Activated CD4-positive, CD25-positive, alpha-beta regulatory T cell (primary cell): ENCODE measurements at places on chromosomes 6 and 20.

DNA sequence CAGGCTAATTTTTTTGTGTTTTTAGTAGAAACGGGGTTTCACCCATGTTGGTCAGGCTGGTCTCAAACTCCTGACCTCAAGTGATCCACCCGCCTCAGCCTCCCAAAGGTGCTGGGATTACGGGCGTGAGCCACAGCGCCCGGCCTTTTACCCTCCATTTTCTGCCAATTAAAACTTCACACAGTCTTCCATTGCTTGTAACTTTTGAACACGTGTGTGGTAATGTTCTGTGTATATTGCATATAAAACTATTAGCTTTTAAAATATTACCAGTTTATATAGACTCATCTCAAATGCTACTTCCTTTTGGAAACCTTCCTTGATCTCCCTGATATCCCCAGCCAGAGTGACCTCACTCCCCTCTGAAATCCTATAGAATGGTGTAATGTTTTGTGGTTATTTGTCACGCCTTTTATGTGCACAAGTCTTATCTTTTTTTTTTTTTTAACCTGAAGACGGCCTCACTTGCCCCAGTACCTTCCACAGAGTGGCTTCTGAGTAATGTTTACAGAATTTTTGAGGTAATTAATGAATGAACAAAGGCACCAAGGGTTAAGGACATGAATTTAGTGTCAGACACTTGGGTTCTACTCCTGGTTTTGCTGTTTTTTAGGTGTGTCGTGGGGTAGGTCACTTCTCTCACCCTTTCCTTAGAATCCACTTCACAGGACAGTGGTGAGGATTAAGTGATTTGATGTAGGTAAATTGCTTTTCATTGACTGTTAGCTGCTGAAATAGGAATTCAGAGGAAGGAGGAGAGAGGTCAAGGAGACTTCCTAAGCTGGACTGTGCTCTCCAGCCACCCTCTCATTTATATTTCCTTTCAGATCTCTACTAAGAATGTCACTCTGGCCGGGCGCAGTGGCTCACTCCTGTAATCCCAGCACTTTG, 11.2 kb upstream of the MMP24 start:
- DNase-seq: no peak

- no peak for DNase-seq
Measured at GRCh38 chr20:9411833-9412232, 102.6 kb upstream of the LAMP5 start.

DNA sequence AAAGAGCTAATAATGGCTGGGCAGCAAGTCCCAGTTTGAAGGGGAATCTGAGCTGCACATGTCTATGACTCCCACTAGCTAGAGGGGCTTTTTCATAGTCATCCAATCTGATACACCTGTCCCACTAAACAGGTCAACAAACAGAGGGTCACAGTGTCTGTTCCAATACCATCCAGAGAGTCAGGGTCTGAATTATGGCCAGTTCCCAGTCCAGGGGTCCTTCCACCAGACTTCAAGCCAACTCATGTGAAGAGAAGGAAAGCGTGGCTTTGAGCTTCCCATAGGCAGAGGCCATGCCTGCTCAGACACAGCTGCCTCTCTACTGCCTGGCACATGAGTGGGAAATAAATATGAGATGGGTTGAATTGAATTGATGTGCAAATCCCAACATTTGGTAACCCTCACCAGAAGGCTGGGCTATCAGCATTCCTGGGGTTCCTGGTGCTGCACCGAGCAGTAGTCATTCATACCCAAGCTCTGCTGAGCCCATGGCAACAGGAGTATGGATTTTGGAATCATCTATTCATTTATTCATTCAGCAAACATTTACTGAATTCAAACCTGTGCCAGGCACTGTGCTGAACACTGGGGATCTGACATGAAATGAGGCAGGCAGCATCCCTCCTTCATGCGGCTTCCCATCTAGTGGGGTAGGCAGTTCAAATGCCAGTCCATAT, 17.2 kb downstream of the TP53RK start:
- DNase-seq: no peak

- DNase-seq: no peak
Measured at GRCh38 chr6:167960579-167960978, 36.9 kb upstream of the KIF25 start.

GRCh38 chr20:41443691-41444090, 77.1 kb upstream of the EMILIN3 start:
- no peak for DNase-seq

- no peak for DNase-seq
Measured at GRCh38 chr6:10406556-10406955, 8.3 kb downstream of the TFAP2A start.

DNA sequence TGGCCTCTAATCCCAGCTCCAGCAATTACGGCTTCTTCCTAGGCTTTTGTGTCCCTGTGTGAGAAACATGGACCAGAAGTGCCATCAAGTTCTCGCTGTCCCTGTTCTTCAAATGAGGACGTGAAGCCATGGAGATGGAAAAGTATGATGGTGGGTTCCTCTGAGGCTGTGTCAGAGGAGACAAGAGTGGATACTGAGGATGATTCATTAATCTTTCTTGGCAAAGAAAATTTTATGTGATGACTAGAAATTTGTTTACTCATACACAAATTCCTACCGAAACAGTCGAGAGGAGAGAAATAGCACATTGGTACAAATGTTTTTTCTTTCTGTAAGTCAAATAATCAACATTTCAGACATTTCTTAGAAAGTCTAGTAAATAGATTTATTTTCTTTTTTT, 35.0 kb upstream of the PNRC1 start:
- no peak for DNase-seq

GRCh38 chr6:63573076-63573898, 1.0 kb downstream of the LOC128125822 start:
- DNase-seq: peak; percentile 60

DNA sequence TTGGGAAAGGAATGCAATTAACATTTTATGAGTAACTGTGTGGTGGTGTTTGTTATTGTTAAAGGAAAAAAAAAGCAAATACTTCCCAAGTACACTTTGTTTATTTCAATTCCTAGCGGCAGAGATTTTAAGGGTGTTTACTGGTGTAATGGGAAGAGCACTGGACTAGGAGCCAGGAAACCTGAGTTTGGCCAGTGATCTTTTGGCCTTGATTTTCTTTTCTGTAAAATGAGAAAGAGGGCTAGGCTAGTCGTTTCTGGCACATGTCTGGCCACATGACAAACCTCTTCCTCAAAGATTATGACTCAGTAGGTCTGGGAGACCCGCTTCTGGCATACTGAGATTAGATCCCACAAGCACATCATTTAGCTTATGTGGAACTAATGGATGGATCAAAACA, 428.1 kb upstream of the NOX3 start:
- no peak for DNase-seq

- DNase-seq: no peak
Measured at GRCh38 chr6:240151-240550, 52.1 kb upstream of the DUSP22 start.

- DNase-seq: no peak
Measured at GRCh38 chr20:31823360-31824124, 4.4 kb downstream of the MYLK2 start.

- no peak for DNase-seq
Measured at GRCh38 chr6:138662471-138662870, 111.1 kb upstream of the CCDC28A start.

DNA sequence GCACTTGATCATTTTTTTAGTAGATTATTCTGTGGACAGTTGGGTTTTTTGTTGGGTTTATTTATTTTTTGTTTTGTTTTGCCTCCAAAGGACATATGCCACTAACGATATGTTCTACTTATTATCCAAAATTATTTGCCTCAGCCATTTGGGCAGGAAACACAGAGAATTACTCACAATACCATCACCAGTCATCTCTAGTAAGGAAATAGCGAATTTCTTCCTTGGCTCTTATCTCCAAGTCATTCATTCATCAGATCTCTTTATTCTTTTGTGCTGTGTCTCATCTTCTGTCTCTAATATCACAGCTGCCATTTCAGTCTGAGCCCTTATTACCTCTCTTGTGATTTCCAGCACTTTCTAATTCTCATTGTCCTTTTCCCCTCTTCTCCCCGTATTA, 130.4 kb upstream of the SMLR1 start:
- no peak for DNase-seq

GRCh38 chr20:47998736-47999135, 213.5 kb upstream of the SULF2 start:
- no peak for DNase-seq

DNA sequence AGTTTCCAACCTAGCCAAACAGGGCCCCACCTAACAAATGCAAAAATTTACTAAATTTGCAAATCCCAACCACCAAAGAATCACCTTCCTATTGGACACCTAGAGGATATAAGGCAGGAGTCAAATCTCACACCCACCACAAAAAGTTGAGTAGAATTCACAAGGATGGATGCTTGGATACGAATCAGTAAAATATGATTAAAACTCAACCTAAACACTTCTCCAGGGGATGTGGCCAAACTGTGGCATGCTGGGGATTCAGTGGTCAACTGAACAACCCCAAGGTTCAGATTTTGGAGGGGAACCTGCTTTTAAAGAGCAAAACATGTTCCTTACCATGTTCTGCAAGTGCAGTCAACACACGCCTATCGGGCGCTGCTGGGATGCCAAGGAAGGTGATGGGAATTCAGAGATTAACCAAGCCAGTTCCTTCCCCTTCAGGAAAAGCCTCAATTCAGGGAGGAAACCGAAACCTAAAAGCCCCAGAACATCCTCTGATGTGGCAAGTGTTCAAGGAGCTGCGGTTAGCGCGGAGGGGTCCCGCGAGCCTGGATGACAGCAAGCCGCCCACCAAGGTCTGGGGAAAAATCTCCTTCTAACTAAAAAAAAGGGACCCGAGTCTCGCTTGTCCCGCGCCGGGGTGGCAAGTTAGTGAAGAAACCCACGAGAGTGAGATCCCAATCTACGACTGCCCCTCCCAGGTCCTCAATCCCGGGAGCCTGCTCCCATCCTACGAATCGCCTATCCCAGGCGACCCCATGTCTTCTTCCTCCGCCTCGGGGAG, 902 bp downstream of the SAMHD1 start:
- no peak for DNase-seq

GRCh38 chr6:39786649-39787048, 5.5 kb upstream of the DAAM2 start:
- no peak for DNase-seq

GRCh38 chr20:53819973-53820451, 226.4 kb upstream of the ZNF217 start:
- DNase-seq: no peak

- DNase-seq: no peak
Measured at GRCh38 chr6:7647504-7647903, 57.5 kb downstream of the SNRNP48 start.

GRCh38 chr6:149235130-149235561, 82.4 kb upstream of the TAB2 start:
- no peak for DNase-seq

DNA sequence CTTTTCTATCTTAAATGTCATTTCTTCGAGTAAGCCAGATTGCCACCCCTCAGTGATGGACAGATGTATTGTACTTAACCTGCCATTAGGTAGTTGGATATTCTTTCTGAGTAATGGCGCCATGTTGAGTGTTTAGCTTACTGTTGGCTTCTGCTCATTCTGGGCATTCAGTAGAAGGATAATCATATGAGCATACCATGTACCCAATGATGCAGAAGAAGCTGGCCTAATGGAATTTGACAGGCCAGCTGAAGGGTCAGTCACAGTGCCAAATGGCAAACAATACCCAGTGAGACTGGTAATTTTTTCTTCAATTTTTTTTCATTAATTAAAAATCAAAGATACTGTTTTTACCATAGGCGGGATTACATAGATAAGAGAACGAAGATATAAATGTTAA, 1010.8 kb upstream of the EYS start:
- no peak for DNase-seq

GRCh38 chr6:2884804-2885203, 18.3 kb downstream of the SERPINB9 start:
- no peak for DNase-seq

DNA sequence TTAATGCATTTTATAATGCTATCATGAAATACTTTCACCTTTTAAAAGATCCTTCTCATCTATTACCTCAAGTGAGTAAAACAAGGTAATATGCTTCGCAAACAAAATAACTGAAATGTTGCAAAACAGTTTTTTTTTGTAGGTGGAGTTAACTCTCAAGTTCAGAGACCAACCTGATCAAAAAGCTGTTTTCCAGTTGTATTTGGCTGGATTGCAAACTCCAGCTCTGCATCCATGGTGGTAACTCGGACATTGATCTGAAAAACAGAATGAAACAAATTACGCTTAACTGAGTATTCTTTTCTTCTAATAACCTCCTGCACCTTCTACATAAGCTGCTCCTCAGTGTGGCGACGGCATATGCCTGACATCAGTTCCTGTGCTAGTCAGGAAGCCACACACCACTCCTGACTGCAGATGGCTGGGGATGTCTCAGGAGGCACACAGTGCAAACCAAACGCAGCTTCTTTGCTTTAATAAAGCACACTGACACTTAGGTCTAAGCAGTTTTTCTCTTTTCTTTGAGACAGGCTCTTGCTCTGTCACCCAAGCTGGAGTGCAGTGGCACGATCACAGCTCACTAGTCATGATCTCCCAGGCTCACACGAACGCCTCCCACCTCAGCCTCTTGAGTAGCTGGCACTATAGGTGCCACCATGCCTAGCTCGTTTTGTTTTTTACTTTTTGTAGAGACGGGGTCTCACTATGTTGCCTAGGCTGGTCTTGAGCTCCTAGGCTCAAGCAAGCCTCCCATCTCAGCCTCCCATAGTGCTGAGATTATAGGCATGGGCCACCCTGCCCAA, 29.9 kb downstream of the EZR start:
- DNase-seq: no peak

DNA sequence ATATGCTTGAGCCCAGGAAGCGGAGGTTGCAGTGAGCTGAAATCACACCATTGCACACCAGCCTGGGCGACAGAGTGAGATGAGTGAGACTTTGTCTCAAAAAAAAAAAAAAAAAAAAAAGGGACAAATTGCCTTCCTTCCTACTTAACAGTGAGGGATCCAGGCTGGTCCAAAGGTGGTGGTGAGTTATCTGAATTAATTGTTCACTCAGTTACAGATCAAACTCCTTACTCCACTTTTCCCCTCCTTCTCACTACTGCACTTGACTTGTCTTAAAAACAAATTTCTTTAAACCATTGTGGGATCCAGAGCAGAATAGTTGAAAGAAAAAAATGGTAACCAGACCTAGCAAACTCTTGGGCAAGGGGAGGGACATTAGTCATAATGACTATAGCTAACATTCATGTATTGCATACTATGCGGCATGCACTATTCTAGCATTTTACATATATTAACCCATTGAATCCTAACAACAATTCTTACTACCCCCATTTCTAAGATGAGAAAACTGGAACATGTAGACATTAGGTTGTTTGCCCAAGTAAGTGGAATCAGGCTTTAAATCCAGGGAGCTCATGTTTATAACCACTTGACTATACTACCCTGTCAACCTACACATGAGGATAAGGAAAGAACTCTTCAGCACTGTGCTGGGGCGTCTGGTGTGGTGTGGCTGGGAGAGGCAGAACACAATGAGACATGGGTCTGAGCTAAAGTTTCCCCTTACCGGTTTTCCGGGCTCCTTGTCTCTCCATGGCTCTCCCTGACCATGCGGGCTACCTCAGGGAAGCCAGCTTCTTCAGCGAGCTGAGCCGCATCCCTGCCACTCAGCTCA, 1.5 kb downstream of the GPANK1 start:
- DNase-seq: no peak

GRCh38 chr20:36544134-36545018, 3.1 kb downstream of the MYL9 start:
- no peak for DNase-seq
